NCI-H526 treated with DMSO at 0.1 percent for 48 hours (cell line): ENCODE measurements at places on chromosomes 3 and 15.

DNA sequence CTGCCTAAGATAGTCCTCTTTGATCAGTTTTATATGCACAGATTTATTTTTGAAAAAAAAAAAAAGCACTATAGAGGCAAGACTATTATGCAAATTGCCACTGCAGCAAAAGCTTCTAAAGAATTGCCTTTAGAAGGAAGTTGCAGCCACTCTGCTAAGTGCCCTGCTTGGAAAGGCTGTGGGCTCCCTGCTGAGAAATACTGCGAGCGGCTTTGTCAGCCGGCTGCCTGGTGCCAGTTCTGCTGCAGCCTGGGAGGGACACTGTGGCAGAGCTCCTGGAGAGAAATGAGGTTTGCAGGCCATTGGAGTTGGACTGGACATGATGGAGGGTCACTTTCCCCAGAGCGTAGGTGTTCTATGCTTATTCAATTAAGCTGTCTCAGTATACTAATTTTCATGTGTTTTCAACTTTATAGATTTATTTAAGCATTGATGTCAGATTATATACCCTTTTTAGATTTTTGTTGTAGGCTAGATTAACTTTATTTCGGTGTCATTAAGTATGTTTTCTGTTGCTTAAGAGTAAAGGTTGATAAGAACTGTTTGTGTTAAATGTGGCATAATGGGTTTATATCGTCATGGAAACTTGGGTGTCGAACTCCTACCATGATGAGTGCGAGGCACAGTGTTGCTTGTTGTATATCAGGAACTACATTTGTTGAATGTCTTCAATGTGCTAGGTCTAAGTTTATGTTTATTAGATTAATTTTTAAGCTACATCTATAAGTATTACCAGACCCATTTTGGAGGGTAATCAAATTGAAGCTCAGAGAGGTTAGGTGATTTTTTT is 6.6 kb downstream of the MAP2K5 start:
- no peak for DNase-seq

GRCh38 chr15:76514282-76514681 is 177.7 kb downstream of the ISL2 start:
- no peak for DNase-seq

DNA sequence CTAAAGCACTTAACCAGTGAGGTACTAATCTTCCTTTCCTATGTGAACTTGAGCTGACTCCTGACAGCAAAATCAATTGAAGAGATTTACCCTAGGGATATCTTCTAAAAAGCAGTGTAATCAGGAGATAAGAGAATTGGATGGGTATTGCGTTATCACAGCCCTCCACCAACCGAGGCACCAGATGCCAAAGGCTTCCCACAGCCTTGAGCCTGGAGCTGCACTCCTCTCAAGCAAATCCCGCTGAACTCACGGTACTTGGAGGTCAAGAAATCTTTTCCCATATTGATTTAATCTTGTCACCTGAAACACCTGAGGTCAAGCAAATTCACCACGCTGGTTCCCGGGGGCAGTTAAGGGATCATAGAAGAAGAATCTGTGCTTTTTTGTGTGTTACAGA is 346.8 kb downstream of the TBL1XR1 start:
- no peak for DNase-seq

- DNase-seq = no peak
These were observed 135.1 kb upstream of the KLHL25 start for GRCh38 chr15:85929786-85930185.
